ENCODE measurements at places on chromosomes 5 and 9.

GRCh38 chr5:154972476-154973080, 31.7 kb downstream of the MRPL22 start:
- DNase-seq = peak; percentile 10

- peak; percentile 81 for DNase-seq
These were observed 202.7 kb upstream of the CDKN2B start for GRCh38 chr9:22211588-22212360.

DNA sequence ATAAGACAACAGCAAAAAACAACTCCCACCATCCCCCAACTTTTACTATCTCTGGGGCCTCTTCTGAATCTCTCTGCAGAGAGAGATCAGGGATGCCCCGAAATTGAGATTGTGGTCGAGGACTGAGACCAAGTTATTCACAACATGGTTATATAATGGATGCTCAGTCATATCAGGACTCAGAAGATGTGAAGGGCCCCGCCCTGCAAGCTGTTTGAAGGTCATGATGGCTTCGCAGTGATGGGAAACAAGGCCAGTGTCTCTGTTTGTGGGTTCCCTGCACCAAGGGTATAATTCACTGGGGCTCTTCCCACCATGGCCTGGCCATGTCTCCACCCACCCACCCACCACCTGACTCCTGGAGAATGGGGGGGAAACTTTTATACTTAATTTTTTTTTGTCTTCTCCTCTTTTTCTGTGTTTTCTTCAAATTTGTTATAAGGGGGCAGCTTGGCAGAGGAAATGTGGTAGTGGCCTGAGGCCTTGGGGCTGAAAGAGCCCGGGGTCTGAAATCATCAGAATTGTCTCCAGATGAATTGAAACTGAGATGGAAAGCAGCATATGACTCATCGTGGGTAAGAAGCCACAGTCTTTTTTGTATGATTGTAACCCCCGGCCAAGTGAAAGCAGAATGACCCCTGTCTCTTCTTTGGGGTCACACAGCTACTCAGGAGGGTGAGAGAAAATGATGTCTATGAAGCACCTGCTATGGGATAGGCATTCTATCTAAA, 15.0 kb upstream of the TEX48 start:
- no peak for DNase-seq

GRCh38 chr5:139394654-139395566, at the start of gene PROB1:
PROB1 (minus strand) TSS chr5:139395104; CDS start chr5:139395081, 23 bp downstream.
- no peak for DNase-seq

- DNase-seq = no peak
These were observed 178.8 kb upstream of the NREP start for GRCh38 chr5:111935835-111936234.

GRCh38 chr5:53200306-53200705, 90.7 kb upstream of the MOCS2 start:
- DNase-seq = no peak

DNA sequence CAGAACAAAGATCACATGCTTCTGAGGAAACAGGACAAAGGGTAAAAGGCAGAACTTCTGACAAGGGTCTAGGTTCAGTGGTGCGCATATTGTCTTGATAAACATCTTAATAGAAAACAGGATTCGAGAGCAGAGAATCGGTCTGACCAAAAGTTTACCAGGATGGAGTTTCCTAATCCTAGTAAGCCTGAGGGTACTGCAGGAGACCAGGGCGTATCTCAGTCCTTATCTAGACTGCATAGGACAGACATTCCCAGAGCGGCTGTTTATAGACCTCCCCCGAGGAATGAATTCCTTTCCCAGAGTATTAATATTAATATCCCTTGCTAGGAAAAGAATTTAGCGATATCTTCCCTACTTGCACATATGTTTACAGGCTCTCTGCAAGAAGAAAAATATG, 32.4 kb upstream of the TNFSF8 start:
- DNase-seq = no peak

- DNase-seq = peak; percentile 7
These were observed 116.1 kb upstream of the ACTBL2 start for GRCh38 chr5:57598756-57599155.

DNA sequence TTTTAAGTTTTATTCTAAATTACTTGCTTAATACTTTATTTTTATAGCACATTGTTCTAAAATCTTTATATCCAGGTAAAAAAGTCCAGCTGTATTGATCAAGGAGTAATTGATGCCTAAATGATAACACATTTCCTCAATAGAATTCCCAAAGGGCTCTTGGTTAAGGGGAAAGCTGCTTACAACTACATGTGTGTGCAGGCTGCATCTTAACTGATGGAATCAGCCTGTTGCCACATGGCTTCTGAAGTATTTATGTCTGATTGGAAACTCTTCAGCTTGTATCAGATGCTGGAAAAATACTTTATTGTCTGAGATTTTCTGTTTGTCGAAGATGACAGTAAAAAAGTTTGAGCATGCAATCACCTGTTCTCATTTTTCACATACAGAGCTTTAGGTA, 182.6 kb downstream of the FBXL7 start:
- no peak for DNase-seq

DNA sequence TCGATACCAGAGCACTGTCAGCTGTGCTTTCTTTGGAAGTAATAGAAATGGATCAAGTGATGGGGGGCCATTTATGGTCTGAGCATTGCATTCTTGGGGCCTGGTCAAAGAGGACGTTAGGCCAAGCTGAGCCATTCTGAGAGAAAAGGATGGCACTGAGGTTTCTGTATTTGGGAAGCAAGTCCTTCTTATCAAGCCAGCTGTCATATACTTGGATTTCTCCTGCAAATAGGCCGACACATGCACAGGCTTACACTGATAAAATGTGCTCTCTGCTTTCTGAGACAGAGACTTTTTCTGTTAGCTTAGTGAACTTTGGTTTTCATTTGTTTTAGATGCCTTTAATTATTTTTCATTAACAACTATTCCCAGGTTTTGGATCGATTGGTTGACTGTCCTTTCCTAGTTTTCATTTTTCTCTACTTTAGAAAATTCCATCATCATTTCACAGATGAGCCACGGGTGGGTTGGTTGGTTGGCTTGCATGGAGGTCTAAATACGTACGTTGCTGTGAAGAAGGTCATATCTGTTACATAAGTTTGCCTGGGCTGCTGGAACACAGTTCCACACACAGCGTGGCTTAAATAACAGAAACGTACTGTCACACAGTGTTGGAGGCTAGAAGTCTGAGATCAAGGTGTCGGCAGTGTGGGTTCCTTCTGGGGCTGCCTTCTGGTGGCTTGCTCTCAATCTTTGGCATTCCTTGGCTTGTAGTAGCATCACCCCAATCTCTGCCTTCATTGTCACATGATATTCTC, 20.3 kb downstream of the TMOD1 start:
- no peak for DNase-seq

DNA sequence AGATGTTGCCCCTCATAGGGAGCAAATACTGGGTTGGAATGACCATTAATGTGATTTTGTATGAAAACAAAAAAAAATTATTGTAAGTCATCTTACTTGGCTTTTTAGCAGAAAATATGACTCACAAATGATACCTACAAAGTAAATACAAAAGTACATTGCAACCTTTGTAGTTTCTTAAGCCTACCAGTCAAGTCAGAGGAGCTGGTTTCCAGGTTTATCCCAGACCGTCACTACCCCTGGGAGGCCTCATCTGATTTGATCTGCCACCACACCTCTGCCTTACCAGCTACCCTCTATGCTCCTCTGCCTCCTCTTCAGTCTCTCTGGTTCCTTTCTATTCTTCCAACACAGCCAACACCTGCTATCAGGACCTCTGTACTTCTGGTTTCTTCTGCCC, 349.9 kb upstream of the CCNH start:
- DNase-seq = no peak

DNA sequence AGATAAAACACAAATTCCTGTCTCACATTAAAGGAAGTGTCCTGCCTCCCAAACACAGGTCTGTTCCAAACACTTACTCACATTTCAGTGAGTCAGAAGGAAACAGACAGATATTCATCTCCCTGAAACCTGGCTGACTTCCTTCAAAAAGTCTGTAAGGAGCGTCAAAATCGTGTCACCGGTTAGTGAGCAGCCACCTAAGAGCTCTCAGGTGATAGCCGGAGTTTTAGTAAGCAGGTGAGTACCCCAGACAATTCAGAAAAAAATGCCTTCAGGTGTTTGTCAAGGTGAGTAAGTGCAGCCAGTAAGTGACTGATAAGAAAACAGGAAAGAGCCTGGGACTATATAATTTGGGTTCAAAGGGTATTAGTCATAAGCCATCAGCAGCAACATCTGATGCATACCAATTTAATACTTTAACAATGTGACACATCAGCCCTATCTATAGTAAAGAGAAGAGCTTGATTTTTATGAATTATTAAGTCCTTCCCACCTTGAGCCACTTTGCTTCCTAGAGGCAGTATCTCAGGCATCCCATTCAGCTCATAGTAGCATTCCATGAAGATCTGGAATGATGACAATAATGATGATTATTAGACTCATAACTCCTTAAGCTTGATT, 1.3 kb upstream of the ITGA2 start:
- no peak for DNase-seq

DNA sequence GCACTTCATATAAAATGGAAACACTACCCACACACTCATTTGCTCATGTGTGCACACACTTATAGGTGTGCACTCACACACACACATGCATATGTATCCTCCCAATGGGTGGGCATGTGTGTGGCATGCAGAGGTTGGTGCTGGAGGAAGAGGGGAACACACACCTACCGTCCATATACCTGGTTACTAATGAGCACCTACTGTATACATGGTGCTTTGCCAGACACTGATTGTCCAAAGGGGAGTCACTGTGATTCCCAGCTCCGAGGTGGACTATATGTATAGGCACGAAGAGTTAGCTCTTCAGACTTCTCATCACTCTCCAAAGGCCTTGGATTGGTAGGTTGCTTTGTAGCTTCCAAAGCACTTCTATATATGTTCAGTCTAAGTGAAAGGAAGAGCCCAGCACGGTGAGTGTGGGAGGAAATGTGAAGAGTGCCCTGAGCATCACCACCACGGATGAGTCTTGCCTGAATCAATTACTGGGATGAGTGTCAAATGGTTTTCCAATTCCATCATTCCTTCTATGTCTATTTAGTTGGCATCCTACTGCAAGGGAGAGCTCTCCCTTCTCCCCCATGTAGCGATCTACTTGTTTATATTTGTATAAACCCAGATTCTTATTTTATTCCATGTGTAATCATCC, 12.6 kb upstream of the ERGIC1 start:
- DNase-seq = no peak
